Stimulated activated CD8-positive, alpha-beta memory T cell treated with anti-CD3 and anti-CD28 coated beads, Interleukin-15, amount 100 ng/mL, for 4 hours (primary cell): ENCODE measurements at places on chromosomes 6 and 20.

DNA sequence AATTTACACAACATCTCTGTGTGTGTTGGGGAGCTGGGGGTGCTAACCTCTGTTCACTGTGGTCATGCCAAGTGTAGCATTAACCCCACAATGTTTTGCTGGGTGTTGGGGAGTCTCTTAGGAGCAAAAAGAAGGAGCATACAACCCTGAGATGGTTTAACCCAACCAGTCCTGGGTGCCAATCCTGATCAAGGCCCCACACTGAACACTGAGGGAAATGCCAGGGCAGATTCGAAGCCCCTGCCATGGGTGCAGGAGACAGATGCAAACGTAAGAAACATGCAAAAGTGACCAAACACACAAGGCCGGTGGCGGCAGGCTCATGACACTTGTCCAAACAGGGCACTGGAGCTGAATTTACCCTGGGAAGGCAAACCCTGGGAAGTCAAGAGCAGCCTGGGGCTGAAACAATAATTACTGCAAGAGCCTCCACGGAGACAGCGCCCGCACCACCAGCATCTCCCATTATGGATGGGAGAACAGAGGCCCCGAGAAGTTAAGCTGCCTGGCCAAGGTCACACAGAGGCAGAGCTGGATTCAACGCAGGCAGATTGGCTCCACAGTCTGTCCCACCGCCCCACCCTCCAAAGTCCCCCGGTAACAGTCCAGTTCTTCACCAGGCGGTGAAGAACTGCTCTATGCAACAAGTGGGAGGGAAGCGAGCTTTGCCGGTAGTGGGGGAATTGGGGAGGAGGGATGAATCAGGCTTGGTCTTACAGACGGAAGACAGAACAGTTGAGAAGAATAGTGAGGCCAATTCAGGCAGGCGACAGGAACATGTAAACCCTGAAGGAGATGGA lies 8.5 kb downstream of the ACSS1 start:
- no peak for DNase-seq

GRCh38 chr6:149252622-149253021 lies 64.9 kb upstream of the TAB2 start:
- no peak for DNase-seq

GRCh38 chr6:73548458-73549446 lies 27.9 kb upstream of the EEF1A1 start:
- DNase-seq = no peak

- no peak for DNase-seq
Measured at GRCh38 chr6:120005292-120005976, 655.9 kb upstream of the MAN1A1 start.

DNA sequence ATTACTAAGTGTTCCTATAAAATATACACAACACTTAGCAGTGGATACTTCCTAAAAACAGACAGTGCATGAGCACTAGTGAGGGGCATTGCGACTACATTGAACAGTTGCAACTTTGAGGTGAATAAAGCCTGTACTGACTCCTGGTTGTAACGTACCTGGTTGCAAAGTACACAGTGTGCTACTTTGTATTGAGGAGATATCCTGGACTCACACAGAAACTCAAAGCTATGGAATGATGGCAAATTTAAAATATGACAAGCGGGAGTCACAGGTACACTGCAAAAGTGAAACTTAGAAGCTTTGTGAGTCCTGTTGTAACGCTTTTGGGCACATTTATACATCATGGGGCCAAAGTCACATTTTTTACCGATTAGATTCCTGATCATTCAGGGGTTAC lies 55.6 kb upstream of the HLA-A start:
- no peak for DNase-seq

- DNase-seq = no peak
Measured at GRCh38 chr20:43681468-43681942, 14.6 kb downstream of the MYBL2 start.

DNA sequence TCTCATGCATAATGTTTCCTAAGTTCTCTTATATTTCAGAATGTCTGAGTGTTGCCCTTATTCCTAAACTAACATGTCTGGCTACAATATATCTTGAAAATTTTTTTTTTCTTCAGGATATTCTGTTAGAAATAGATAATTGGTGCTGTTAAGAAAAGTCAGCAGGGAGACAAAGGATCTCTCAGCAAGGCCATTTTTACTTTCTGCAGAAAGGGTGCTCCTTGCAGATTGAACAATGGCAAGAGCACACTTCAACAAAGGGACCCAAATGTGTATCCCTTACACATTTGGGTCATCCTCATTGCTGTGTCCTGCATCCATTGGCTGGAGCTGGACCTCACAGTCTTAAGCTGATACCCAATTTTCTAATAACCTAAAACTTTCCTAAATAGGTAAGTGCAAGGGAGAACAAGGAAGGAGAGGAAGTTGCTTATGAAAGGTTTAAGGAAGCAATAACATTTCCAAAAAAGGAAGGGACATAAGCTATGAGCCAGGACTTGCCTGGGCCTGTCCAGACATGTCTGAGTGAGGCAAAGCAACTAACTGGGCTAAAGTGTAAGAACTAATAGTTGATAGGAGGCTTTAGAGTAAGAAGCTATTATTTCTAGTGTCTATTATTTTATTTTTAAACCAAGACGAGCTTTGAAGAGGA lies 429.6 kb downstream of the BCKDHB start:
- no peak for DNase-seq

DNA sequence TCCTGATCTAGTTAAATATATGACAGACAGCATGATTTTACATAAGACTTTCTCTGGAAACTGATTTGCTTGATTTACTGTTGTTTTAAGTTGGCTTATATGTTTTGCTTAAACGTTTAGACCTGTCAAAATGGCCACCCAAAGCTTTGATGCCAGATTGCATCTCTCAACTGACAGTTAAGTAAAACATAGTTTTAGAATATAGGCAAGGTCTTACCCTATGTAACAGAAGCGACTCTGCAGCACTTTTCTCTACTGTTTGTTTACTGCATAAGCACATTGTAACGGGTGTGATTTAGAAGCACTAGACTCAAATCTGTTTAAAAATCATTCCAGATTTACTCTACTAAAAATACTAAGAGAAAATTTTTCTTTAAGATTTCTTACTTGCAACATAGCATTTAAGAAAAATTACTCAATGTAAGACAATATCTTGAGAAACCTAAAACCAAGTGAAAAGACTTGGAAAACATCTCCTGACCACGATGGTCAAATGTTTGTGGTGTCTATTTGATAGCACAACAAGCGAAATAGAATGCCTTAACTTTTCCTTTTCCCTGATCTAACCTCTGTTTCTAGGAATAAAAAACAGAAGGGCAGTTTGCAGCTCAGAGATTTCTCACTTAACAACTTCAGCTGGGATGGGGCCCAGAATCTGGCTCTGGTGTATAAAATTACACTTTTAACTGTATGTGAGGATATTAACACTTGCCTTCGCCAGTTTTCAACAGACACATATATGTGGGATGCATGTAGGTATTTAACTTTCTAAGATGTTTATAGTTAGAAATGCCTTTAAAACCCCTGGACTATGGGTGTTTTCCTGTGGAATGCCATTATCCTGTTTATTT lies 47.4 kb downstream of the AIG1 start:
- DNase-seq = no peak

DNA sequence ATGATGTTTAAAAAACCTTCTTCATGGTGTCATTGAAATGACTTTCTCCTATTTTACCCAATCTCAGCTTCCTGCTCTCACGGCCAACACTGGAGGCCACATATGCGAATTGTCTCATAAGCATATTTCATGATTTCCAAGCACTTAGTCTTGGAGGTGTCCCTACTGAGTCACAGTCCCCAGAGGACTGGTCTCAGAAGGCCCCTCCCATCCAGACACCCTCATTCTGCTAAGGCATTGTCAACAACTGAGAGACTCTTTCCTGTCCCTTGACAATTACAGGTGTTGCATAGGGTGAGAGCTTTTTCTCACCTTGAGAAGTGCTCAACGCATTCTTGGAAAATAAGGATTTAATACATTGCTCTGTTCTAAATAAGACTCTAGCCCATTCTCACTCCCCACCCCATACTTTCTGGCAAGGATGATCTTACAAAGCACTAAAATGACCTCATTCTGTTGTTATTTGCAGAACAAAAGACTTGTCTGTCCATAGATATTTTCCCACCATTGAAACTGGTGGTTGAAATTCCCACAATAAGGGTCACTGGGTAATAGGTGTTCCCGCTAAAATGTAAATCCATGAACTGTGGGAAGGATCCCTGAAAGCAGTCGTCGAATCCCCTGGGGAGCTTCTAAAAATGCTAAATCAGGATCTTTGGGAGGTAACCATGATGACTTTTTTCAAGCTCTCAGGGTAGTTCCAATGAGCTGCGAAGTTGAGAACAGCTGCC lies 32.3 kb upstream of the SLC22A23 start:
- no peak for DNase-seq

- no peak for DNase-seq
Measured at GRCh38 chr6:42532038-42532669, 31.7 kb upstream of the UBR2 start.

- no peak for DNase-seq
Measured at GRCh38 chr20:373171-373890, 7.2 kb upstream of the TRIB3 start.

DNA sequence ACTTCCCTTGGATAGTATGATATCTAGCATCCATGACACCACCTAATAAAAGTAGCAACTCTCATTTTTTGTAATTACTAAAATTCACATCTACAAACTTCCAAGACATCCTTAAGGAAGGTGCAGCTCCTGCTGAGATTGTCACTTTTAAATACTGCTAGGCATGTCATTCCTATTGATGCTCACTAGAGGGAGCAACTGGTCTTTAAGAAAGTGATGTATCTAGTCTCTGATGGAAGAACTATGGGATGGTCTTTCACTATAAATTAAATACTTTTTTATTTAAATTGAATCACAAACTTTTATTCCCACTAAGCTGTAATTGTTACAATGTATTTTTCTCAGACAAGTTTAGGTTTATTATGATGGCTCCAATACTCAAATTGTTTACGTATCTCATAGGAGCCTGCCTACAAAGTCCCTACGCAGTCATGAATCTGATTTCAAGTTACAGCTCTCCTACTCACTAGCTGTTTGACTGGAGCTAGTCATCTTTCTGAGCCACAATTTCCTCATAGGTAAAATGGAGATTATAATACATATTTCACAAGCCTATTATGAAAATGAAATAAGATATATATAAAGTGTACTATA lies 8.1 kb upstream of the TSPYL1 start:
- no peak for DNase-seq

- no peak for DNase-seq
Measured at GRCh38 chr6:396126-396520, 4.6 kb downstream of the IRF4 start.

- no peak for DNase-seq
Measured at GRCh38 chr6:138289739-138290138, 71.4 kb upstream of the PBOV1 start.

- no peak for DNase-seq
Measured at GRCh38 chr6:107080036-107080435, 35.3 kb downstream of the BEND3 start.

DNA sequence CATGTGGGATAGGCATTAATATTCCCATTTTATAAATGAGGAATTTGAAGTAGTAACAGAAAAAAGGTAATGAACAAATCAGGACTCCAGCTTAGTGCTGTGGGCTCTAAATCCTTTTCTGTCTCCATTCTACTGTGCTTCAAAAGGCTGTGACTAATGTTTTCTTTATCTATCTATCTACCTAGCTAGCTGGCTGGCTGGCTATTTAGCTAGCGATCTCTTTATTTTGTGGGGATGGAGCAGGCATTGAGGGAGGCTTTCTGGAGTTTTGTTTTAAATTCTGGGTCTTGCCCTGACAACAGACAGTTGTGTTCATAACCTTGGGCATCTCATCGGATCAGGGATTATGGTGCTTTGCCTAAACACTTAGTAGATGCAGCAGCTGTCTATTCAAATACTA lies 139.2 kb downstream of the SOX4 start:
- DNase-seq = no peak

DNA sequence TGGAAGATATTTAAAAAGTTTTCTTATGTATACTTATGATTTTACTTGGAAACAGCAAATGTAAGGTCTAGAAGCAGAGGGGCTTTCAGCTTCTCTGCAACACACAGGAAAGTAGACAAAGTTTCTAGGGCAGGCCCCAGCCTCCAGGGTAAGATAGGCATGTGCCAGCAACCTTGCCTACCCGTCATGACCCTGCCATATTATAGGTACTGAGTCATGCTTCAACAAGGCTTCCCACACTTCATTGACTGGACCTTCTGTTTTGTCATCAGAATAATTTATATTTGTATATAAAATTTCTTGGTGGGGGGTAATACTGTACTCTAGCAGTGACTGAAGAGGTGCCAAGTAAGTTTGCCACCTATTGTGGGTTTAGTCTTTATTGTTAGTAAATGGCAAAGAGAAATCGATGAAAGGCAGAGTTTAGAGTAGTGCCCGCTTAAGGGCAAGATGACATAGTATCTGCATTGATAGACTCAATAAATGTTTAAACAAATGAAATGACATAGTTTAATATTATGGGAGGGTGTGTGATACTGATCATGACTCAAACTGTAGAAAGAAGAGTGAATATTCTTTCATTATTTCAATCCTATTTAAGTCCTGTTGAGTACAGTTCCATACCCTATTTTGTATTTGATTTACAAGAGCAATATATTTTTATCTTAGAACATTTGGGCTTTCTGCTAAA lies 95.6 kb downstream of the JARID2 start:
- no peak for DNase-seq
